Progenitor cell of endocrine pancreas (in vitro differentiated cells): ENCODE measurements at places on chromosomes 12 and 14. TPM values are rescaled to one million over a fixed set of nuclear protein-coding genes. Genes with fewer than 3 reads are reported as not detected.

- H3K27me3 ChIP-seq: peaks cover 36% of the 10 kb centered on the region
- no peak overlapping the region for H3K4me3 ChIP-seq
- no peak overlapping the region for H3K27ac ChIP-seq
- no peak for DNase-seq
These were observed 151.8 kb downstream of the KIF26A start for GRCh38 chr14:104290058-104290667.

- H3K4me3 ChIP-seq: no peak overlapping the region
- H3K27me3 ChIP-seq: no peaks in the 10 kb centered on the region
- H3K27ac ChIP-seq: no peak overlapping the region
- no peaks in the 10 kb centered on the region for H3K36me3 ChIP-seq
These were observed 81.9 kb upstream of the USP44 start for GRCh38 chr12:95633049-95633731.

The ADAM21 gene
- 0.11 and 0.12 TPM in 2 replicates for total RNA-seq

The LRRC43 gene
- total RNA-seq: 5.4 and 5.5 TPM in 2 replicates

The TMEM263 gene
- 37.6 and 39.7 TPM in 2 replicates for total RNA-seq
